ENCODE measurements at places on chromosomes 3 and 15.
A peak's percentile ranks its signal among the peaks of the same experiment; 100 is the strongest.

DNA sequence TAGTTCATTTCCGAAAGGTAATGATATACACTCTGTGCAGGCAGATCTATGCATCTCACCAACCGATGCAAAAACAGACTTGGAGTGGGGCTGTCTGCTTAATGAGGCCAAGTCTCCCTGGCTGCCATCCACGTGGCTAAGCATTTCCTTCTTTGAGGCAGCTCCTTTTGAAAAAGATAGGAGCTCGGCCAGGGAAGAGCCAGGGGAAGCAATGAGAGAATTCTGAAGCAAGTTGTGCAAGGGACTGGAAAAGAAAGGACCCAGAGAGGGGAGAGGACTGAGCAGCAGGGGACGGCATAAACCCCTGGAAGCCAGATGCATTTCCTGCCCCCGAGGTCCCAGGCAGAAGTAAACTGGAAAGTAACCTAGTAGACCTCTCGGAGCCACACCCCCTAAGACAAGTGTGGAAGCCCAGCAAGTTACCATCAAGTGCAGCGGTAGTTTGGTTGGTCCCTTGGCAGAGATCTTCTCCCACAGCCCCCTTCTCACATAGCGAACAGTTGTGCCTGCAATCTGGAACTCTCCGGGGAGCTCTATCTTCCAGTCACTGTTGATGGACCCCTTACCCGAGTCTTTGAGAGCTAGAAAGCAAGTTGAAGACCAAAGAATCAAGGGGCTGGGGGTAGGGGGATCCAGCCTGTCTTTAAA lies 288.2 kb downstream of the ADAMTS17 start:
- no peak for DNase-seq

DNA sequence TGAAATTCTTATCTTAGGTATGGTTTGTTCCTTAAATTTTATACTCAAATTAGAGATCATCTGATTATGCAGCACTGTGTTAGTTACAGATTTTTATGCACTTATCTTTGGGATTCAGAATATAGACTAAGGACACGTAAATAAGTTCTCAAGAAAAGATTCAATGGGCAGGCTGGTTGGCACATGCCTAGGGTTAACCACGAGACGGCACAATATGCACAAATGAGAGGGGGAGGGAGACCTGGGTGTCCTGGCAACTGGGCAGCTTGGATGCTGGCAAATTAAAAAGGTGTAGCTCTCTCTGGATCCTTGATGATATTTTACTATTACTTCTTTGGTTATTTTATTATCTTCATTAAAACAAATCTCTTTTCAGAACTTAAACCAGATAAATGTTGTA lies 672 bp downstream of the AADAC start:
- no peak for DNase-seq

DNA sequence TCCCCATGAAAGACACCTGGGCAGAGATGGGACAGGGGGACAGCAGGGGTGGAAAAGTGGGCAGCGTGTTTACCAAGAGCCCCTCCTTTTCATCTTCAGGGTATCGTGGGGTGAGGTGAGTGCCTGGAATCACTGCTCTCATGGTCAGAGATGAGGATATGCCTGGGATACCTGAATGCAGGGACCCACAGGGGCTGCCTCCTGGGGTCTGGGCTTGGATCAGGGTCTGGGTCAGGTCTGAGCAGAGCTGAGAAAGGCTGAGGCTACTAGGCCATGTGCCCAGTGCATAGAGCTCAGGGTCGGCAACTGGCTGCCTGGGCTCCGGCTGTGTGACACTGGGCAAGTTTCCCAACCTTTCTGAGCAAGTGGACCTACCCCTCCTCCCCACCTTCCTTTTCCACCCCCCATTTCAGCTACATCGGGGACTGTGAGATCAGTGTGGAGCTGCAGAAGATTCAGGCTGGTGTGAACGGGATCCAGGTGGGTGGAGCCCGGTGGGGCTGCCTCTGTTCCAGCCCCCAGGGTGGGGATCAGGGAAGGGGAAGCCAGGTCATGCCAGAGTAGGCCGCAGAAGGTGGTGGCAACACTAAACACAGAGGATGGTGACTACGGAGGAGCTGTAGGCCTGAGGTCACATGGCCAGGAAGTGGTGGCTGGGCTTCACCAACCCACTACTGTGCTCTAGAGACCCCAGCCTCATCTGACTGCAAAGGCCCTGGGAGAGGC lies 24.5 kb downstream of the ESYT3 start:
- no peak for DNase-seq

DNA sequence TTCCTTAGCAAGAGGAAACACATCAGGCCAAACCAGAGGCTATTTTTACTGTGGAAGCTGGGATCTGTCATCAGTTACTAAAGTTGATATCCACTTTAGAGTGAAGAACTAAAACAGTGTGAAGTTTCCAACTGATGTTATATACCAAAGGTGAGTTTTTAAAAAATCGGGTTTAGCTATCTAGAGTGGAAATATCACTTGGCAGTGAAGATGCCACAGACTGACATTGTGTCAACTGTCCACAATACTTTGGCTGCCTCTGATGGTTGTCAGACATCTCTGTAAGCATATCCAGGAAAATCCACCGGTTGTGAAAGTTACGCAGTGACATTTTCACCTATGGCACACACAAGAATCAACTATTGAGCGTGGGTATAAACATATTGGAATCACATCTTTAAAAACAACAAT lies 9.2 kb downstream of the ZIC1 start:
- DNase-seq, result no peak

DNA sequence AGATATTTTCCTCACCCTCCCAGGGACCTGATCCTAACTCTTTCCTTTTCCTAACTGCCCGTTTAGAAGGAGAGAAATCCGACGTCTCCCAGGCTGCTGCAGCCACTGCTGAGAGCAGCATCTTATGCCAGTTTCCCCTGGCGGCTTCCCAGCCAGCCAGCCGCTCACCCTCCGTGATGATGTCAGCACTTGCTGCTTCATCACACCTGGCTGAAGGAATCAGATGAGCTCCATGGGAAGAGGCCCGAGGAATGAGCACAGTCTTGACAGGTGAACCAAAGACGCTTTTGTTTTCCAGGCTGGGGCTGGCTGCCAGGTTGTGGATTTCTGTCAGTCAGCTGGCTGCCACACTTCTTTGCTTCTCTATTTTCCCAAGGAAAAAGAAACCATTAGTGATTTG lies 445.1 kb upstream of the RBMS3 start:
- DNase-seq, result peak; percentile 5

DNA sequence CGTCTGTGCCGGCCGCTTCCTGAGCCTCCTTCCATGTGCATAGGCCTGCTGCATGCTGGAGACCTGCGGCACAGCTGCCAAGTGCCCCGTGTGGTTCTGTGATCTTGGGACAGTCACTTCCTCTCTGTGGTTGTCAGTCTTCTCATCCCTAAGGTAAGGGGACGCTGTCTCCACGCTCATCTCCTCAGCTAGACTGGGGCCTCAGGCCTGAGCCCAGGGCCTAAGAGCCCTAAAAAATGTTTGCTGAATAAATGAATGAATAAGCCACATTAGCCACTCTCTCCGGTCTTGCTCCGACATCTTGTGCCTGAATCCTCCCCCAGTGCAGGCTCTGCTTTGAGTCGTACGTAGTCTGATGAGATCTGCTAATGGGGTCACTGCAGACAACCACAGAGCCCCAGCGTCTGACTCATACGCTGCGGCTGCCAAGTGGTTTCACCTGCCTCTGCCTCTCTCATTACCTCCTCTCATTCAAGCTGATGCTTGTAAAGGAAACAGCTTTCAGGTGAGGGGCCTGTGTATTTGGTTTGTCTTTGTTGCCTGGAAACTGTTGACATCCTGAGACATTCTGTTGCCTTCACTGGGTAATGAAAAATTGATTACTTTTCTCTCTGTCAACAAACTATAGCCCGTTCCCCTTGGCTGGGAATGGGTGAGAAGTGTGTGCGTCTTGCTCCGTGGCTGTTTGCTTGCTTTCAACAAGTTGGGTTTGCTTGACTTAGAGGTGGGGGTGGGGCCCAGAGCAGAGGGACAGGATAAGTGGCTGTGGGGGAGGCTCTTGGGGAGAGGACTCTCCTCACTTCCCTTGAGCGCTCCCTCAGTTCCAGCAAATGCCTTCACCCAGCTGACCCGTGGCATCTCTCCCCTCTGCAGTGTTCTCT lies 15.9 kb downstream of the RPLP1 start:
- peak; percentile 89 for DNase-seq

- DNase-seq, result no peak
Observed at GRCh38 chr3:17339132-17339575, 403.3 kb downstream of the TBC1D5 start.

All from NCI-H1092 treated with DMSO at 0.1 percent for 48 hours (cell line).